ENCODE measurements at places on chromosomes 13 and 19.

DNA sequence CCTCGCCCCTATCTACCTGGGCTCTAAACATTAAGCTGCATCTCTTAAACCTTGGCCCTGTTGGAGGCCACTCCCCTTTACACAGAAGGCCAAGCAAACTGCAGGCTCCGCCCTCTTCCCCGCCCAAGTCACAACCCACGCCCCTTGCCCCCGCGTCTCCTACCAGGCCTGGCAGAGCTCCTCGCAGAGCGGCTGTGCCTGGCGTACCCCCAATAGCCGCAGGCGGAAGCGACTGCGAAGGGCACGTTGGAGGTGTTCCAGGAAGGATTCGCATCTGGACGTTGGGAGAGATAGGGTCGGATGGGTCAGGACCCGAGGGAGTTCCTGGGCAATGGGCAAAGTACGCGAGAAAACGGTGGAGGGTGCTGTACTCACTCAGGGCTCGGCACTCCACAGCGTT, 5.9 kb downstream of the RTBDN start:
- DNase-seq = no peak

- no peak for DNase-seq
These were observed 73.5 kb downstream of the PDS5B start for GRCh38 chr13:32659736-32660135.

GRCh38 chr13:48264058-48264457, 31.1 kb downstream of the ITM2B start:
- DNase-seq = no peak

DNA sequence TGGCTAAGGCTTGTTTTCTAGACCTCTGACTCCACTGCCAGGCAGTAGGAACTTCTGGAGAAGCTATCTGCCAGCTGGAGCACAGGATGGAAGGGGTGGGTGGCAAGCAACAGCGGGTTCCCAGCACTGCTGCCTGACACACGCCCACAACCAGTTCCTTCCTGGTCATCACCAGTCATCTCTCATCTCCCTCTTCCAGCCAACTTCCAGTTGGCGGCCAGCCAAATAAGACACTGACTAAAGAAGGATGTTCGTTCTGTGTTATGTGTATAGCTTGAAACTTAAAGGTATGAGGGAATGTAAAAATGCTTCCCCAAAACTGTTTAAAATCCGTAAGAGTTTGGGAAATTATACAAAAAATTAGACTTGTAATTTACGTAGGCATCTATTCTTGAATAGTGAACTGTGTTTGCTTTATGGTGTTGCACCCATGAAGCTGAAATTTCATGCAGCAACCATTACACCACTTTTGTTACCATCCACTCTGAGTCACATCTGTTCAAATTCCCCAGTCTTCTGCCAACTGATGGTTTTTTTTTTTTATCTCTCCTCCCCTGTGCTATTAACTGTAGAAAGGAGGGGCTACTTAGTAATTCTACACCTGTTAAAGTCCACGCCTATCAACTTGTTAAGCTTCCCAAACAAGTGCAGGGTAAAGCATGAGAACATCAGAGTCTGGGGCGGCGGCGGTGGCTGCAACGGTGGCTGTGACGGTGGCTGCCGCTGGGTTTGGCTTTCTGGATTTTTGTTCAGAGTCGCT, 86.2 kb upstream of the FRY start:
- no peak for DNase-seq

DNA sequence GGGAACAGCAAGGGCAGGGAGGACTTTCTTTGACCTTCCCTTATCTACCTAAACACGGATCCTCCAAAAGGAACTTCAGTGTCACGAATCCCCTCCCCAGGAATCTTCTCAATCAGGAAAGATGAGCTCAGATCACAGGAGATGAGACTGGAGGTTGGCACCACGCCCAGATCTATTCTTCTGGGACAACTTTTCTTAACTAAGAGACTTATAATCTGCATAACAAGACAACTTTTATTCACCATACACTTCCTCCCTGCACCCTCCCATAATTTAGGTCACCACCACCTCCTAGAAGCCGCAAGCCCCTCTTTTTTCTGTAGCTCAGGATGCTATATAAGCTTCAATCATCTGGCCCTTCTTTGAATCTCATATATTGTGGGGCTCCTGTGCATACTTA, 19.2 kb upstream of the AKT2 start:
- DNase-seq = no peak

DNA sequence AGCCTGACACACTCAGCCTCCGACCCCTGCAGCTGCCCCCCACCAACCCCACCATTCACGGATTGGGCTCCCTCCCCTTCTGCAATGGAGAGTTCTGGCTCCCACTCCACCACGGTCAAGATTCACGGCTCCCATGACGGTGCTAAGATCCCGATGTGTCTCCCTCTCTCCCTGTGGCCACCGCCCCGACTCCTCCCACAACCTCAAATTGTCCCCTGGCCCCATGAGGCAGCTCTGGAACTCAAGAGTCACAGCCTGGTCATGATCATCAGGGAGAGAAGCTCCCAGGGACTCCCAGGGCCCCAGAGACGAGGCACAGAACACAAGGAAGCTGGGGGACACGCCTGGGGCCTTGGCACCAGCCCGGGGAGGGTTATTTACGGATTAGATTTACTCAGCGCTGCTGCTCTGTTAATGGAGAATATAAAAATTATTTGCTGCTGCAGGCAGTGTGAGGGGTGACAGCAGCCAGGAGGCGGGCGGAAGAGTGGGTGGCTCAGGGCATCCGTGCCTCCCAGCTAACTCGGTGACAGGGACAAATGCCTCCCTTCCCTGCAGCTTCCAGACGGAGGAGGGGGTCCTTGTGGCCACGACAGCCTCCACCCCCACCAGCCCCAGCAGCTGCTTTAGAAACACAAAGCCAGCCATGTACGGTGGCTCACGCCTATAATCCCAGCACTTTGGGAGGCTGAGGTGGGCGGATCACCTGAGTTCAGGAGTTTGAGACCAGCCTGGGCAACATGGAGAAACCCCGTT, 184.2 kb downstream of the PTPRS start:
- no peak for DNase-seq

DNA sequence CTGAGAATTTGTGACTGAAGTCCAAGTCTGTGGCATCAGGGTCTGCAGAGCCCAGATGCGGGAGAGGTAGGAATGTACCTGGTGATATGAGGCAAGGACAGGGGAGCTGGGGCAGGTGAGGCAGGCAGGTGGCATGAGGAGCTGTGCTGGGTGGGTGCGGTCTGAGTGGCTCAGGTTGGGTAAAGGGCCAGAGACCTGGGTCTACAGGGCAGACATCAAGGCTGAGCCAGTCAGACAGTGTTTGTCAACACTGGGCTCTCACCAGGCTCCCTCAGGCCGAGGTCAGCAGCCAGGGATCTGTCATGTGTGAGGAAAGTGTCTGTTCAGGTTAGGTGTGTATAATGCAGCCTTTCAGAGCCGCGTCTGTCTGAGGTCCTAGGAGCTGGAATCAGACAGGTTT, 18.6 kb downstream of the GPI start:
- DNase-seq = no peak

GRCh38 chr19:14378890-14379289, 2.4 kb upstream of the ADGRE5 start:
- no peak for DNase-seq

GRCh38 chr19:1862424-1863327, 703 bp downstream of the KLF16 start:
- DNase-seq = peak; percentile 68

DNA sequence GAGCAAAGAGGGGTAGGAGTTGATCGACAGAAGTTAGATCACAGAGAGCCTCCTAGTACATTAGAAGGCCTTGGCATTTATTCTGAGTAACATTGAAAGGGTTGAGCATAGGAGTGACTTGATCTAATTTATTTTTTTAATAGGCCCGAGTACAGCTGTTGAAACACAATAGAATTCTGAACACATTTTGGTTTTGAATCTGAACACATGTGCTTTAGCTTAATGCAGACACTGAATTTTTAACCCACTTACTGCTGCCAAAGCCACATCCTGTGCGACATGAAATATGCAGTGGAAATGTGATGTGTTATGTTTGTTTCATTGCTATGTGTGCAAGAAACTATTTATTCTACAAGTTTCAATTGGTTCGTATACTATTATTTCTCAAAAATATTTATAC, 1505.9 kb downstream of the PCDH9 start:
- DNase-seq = no peak

- DNase-seq = no peak
These were observed 222.0 kb upstream of the ARGLU1 start for GRCh38 chr13:106789911-106790310.

GRCh38 chr19:33256261-33256660, 30.6 kb upstream of the SLC7A10 start:
- no peak for DNase-seq

Measured in activated CD4-positive, CD25-positive, alpha-beta regulatory T cell treated with anti-CD3 and anti-CD28 coated beads, Interleukin-2, amount 50 U/mL, for 72 hours (primary cell).